ENCODE measurements at places on chromosomes 7 and 10.

- no peak for DNase-seq
Observed at GRCh38 chr10:29751240-29751639, 116.5 kb upstream of the SVIL start.

DNA sequence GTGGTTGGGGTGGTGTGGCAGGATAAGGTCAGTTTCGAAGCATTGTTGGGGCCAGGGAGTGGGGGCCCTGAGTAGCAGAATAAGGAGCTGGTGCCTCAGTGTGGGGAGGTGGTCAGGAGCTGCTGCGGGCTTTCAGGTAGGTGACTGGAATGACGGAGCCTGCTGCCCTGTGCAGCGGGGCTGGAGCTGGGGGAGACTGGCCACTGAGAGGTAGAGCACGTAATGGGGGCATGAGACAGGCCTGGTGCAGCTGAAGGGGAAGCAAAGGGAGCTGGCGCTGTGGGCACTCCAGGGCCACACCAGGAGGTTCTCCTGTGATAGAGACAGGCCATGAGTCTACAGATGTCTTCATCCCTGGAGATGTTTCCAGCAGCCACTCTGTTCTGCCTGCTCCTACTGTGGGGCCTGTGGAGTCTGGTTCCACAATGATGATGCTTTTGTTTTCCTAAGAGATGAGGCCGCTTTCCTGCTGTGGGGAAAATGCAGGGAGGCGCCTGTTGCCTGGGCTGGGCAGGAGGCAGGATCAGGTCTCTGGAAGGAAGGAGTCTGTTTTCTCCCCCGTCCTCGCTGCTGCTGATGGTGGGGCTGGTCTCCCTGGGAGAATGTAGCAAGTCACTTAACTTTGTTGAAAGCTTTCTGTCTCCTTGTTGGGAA, 31.1 kb downstream of the NUB1 start:
- DNase-seq, result no peak

GRCh38 chr10:98587156-98587837, 140.6 kb upstream of the HPS1 start:
- no peak for DNase-seq

DNA sequence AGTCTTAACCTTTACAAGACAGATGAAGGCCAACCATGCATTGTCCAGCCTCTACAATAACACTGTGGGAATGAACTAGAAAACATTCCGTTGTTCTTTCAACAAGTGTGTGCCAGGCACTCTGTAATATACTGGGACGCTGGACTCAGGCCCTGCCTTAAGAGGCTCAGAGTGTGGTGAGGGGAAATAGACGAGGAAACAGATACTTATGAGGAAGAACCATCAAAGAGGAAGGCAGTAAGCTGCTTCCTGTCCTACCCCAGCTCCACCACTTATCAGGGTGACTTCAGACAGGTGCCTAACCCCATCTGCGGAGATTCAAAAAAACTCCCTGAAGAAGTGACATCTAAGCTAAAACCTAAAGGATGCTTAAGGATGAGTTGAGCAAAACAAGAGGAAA, 8.9 kb upstream of the TRIM8 start:
- no peak for DNase-seq

- DNase-seq, result no peak
Observed at GRCh38 chr10:131963811-131964210, 17.9 kb downstream of the BNIP3 start.

DNA sequence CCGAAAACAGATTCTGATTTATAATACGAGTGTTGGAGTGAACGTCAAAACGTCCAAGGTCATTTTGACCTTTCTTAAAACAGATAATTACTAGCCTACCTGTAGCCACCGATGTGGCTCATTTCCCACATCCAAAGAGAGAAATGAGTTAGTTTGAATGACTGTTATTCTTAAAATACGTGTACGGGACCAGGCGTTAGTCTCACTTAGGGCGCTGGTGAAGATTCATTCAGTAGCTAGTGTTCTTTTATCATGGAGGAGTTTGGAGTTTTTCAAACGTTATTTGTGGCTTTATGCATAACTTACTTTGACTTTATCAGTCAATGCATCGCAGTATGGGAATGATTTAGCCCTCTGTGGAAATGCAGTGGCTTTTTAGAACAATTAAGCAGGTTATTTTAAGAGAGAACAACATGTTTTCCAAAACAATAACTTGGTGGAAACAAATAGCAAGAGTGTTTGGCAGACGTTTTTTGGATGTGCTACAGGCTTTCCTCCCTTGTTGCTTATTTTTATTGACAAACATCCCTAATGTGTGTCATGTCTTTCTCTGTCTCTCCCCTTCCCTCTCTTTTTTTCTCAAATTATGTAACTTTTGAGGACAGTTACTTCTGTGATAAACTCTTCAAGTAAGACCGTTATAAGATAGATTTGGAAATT, 1.6 kb downstream of the BICC1 start:
- no peak for DNase-seq

GRCh38 chr10:43075612-43076003, 1.3 kb upstream of the RET start:
- no peak for DNase-seq

GRCh38 chr10:113099431-113100183, 149.6 kb downstream of the TCF7L2 start:
- DNase-seq, result no peak

DNA sequence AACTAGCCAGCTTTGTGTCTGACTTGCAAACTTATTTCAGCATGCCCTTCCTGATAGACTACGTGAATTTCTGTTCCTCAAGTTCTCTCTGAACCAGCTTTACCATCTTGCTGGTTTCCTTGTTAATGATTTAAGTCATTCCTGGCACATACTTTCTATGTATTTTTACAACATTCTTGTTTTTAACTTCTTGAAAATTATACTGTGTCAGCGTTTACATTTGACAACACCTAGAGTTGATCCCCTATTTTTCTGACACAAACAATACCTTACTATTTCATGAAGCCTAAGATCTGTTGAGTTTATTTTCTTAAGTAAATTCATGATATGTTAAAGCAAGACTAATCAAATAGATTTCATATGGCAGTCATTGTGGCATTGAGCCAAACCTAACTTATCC, 686.3 kb downstream of the XPNPEP1 start:
- no peak for DNase-seq
